ENCODE measurements at places on chromosomes 3 and 15.

DNA sequence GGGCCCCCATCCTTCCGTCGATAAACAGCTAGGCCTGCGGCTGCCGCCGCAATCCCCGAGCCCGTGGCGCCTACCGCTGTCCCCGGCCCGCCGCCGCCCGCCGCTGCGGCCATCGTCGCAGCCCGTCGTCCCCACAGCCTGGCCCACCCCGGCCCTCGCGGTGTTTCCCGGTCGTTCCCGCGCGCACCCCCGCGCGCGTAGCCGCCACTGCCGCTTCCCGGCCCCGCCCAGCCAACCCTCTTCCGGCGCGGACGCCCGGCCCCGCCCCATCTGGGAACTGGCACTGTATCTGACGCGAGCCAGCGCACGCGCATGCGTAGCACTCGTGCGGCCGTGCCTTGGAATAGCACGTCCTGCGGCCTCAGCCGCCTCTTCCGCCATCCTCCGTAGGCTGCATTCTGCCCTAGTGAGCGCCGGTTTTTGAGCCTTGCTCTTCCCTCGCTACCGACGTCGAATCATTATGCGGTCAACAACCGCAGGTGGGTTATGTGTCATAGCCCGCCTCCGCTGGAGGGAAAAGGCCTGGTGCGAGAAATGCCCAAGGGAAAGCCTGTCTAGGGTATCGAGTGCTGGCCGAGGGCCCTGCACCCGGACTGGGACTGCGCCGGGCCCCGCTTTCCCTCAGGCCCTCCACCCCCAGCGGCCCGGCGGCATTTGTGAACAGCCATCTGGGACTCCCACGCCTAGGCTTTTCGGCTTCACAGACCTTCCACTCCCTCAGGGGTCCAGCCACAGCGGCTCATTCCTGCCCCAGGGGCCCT, at the start of gene SMARCC1:
Gene SMARCC1, minus strand, starts transcription at position 209 of the 761 bp plus-strand sequence. Its CDS starts 96 bp downstream, at position 113.
- DNase-seq = peak; percentile 97

DNA sequence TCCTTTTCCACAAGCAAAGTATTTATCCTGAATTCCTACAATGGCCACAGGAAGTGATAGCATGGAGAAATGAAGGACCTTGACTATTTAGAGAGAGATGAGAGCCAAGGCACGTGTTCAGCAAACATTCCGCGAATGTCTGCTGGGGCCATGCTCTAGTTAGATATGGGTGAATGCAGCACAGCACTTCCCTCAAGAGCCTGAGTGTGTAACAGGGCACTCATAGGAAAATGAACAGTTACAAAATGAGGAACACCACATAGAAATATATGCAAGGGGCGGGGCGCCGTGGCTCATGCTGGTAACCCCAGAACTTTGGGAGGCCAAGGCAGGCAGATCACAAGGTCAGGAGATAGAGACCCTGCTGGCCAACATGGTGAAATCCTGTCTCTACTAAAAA, 406.9 kb downstream of the NR2F2 start:
- DNase-seq = no peak

DNA sequence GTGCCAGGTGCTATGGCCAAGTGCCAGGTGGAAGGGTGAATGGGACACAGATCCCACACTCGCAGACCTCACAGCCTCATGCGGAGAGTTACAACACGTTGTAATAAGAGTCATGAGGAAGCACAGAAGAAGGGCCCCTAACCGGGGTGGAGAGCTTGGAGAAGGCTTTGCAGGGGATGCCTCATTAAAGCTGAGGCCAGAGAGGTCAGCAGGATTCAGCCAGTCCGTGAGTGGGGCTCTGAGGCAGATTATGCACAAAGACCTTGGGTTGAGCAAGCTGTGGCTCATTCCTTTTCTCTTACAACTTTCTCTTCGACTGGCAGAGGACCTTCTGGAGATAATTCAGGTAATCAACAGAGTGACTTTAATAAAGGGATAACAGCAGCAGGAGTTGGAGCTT, 65.3 kb upstream of the SNRK start:
- no peak for DNase-seq

- DNase-seq = no peak
These were observed 1.4 kb downstream of the AAGAB start for GRCh38 chr15:67253101-67253500.

DNA sequence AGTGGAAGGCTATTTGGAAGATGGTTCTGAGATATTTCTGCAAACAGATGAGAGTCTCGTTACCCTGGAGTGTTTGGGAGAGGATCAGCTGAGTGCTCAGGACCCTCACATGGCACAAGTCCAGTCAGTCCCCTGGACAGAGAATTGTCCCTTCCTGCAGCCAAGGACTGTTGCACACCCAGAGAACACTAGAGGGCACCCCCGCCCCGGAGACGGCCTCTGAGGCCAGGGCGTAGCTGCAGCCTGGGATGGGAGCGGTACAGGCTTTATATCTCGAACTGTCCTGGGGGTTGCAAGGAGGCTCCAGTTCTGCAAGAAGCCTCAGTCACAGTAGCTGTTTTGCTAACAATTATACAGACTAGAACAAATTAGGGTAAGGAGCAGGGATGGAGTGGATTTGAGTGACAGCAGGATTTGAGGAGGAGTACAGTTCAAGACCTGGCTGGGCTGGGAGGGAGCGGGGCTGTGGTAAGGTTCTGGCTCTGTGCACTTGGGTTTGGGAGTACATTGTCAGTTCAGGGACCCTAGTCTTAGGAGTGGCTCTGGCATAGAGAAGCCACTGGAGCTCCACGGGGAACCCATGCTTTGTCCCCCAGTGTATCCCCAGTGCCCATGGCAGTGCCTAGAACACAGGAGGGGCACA, 67.6 kb upstream of the HACD2 start:
- no peak for DNase-seq

DNA sequence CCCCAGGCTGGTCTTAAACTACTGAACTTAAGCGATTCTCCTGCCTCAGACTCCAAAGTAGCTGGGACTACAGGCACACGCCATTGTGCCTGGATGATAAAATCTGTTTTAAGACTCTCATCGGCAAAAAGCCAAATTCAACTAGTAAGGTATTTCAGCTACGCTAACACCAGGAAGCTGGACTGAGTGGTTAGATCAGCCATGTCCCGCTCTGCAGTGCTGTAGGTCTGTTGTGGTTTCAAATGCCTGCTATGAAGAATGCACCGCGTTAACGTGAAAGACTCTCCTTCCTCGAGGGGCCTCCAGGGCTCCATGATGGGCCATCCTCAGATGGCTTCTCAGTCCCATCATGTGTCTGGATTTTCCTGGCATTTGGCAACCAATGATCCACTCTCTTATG, 70.2 kb downstream of the PCOLCE2 start:
- no peak for DNase-seq

DNA sequence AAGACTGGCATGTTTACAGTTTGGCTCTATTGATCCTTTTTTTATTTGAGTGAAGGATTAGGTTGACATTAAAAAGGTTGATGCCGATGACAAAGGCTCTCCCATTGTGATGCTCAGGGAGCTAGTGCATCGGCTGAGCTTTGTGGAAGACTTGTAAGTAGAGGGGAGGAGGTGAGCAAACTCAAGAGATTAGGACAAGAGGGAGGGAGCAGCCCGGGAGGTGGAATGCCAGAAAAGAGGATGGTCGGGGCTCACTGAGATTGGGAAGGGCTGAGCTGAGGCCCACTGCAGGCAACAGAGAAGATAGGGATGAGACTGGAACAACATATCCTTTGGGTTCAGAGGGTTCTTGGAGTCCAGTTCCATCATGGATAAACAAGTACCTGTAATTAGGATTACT, 26.5 kb upstream of the PSMD6 start:
- no peak for DNase-seq

DNA sequence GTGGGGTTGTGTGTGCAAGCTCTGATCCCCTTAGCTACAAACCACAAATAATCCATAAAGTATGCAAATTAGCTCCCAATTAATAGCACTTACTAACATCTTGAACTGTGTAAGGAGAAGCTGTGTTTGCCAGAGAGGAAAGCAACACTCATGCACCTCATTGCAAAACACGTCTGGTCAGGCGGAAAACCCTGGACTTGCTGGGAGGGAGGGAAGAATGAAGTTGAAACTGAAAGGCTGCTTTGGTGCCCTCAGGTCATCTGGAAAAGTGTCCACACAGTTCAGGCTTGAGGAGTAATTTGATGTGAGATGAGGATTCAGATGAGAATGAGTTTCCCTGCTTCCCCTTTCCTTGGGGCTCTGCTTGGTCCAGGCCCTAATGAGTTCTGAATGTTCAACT, 185.5 kb upstream of the ANKRD28 start:
- no peak for DNase-seq

DNA sequence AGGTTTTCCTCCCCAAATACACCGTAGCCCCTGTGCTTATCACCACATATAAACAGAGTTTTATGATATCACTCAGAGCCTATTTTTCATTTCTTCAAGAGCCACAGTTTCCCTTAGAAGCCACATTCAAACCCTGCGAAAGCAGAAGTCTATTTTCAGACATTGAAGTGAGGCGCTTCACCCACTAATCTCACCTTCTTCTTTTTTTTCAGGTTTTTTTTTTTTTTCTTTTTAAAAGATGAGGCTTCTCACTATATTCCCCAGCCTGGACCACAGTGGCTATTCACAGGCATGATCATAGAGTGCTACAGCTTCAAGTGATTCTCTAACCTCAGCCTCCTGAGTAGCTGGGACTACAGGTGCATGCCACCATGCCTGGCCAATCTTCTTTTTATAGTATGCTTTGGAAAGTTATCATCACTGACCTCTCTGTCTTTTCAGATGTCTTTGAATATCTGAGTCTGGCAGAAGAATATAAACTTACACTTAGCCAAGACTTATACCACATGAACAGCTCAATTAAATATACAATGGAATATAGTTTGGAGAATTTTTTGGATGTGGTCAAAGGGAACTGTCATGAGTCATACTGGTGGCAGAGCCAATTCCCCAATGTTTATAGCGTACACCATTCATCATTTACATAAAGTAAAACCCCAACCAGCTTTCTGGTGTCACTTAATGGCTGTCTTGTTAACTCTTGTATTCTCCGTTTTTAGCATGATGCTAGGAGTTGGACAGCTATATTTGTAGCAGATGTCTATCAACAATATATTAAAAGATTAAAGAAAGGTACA, 59.7 kb upstream of the CCDC50 start:
- no peak for DNase-seq

DNA sequence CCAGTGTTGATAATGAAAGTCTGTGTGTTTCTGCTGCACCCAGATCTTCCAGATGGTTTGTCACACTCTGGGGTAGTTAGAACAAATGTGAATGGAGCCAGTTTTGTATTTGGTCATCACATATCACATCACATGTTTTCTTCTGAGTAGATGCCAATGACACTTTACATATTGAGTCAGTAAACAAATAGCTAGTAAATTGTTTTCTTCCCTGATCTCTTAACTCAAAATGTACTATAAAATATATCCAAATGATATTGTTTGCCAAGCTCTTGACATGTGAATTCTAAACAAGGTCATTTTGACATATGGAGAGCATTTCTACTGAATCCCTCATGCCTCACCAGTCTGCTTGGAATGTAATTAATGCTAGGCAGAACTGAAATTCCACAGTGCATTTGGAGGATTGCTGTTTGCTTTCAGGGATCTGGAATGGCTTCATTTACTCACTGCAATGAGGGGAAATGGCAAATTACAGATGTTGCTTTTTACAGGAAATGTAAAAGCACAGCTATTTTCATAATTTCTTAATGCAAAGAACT, 45.0 kb downstream of the PDHB start:
- DNase-seq = no peak

GRCh38 chr15:22262613-22263020, 182.3 kb downstream of the OR4M2 start:
- no peak for DNase-seq

DNA sequence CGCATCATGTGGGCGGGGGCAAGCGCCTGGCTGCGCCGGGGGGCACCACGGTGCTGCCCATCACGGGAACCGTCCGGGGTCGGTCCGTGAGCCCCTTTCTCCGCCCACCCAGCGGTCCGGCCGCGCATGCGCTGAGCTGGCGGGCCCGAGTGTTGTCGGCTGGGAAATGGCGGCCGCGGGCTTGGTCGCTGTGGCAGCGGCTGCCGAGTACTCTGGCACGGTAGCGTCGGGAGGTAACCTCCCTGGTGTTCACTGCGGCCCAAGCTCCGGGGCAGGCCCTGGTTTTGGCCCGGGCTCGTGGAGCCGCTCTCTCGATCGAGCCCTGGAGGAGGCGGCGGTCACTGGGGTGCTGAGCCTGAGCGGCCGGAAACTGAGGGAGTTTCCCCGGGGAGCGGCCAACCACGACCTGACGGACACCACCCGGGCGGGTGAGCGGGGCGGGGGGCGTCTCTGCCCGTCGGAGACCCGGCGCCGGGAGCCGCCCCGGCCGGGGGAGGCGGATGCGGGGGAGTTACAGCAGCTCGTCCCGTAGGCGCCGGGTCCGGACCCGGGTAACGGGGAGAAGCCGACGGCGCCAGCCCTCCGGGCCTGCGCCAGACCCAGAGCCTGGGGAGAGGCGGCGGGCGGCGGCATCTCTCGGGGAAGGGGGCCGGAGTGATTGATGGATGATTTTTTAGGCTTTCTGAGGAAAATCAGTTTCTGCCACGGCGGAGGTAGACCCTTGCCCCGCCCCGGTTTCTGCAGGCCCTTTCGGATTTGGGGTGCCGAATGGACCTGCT, at the start of gene LRCH3:
Gene LRCH3, plus strand, starts transcription at position 142 of the 779 bp plus-strand sequence. Its CDS starts 25 bp downstream, at position 167.
- DNase-seq = peak; percentile 78

GRCh38 chr15:56927816-56928215, 9.4 kb downstream of the TCF12 start:
- DNase-seq = no peak

- DNase-seq = no peak
These were observed 5.3 kb downstream of the TM4SF4 start for GRCh38 chr3:149479621-149480325.

GRCh38 chr15:65041787-65042186, 3.4 kb upstream of the SLC51B start:
- no peak for DNase-seq

- no peak for DNase-seq
These were observed 77.2 kb downstream of the CADPS start for GRCh38 chr3:62798000-62798399.

GRCh38 chr3:179304605-179305004, 18.2 kb upstream of the ZNF639 start:
- no peak for DNase-seq

GRCh38 chr3:190281308-190282051, 40.8 kb downstream of the CLDN1 start:
- no peak for DNase-seq

Measured in T-helper 17 cell (primary cell).